Ascending aorta (tissue), 2 donors: ENCODE measurements at places on chromosomes 13 and 19.

- peaks cover 2% of the 10 kb centered on the region for H3K36me3 ChIP-seq
- no peak overlapping the region for H3K27ac ChIP-seq
- H3K27me3 ChIP-seq, result no peaks in the 10 kb centered on the region
- no peaks in the 10 kb centered on the region for H3K4me1 ChIP-seq
- H3K4me3 ChIP-seq, result no peak overlapping the region
Observed at GRCh38 chr19:21934131-21934530, 76.6 kb downstream of the ZNF208 start.

DNA sequence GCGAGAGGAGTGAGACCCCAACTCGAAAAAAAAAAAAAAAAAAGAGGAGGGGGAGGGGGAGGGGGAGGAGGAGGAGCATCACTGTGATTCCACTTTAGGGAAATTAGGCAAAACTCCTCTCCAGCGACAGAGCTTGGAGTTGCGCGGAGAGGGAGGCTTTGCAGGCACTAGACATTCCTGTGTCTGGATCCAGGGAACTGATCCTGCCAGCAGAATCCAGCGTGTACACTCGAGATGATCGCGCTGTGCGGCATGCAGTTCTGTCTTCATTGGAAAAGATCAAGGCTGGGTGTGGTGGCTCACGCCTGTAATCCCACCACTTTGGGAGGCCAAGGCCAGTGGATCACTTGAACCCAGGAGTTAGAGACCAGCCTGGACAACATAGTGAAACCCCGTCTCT, 29.6 kb upstream of the KLF2 start:
- DNase-seq, result no peak
- H3K27ac ChIP-seq, result peak overlapping the region; percentile 97
- no peak overlapping the region for H3K4me3 ChIP-seq
- peaks cover 8% of the 10 kb centered on the region for H3K4me1 ChIP-seq

DNA sequence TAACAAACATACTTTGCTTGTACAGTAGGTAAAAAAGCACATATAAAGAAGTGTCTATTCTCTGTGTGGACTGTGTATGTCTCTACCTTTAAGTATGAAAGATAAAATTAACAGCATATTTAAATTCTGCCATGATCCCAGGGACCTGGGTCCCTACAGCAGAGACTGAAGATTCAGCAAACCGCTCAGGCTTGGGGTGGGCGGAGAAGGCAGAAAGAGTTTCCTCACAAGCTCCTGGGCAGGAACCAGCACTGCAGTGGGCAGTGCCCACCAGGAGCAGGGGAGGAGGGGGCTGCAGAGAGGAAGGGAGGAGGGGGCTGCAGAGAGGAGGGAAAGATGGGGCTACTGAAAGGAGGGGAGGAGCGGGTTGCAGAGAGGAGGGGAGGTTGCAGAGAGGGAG, 44.6 kb upstream of the GRTP1 start:
- no peak overlapping the region for H3K4me3 ChIP-seq
- DNase-seq, result no peak
- H3K36me3 ChIP-seq, result peaks cover 17% of the 10 kb centered on the region
- no peak overlapping the region for H3K27ac ChIP-seq
- H3K27me3 ChIP-seq, result no peaks in the 10 kb centered on the region
- H3K4me1 ChIP-seq, result peaks cover 9% of the 10 kb centered on the region

DNA sequence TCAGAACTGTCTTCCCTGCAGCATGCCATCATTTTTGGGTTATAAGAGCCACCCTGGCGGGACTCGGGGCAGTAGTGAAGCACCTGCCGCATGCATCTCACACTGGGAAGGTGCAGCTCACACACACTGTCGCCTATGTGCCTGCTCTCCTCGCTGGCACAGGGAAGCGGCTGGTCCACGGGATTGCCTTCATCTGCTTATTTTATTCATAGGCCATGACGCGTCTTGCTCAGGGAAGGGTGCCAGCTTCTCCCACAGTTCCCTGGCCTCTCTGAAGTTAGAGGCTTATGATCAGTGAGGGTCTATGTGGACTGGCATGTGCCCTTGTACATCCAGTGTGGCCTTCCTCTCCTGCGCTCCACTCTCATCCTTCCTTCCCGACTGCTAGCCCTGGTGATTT, 150.0 kb downstream of the KLF12 start:
- H3K36me3 ChIP-seq, result no peaks in the 10 kb centered on the region
- H3K27me3 ChIP-seq, result no peaks in the 10 kb centered on the region

GRCh38 chr19:54630782-54631181, 498 bp downstream of the LILRB1 start:
- no peak for DNase-seq
- H3K27me3 ChIP-seq, result no peaks in the 10 kb centered on the region
- no peaks in the 10 kb centered on the region for H3K4me1 ChIP-seq
- H3K4me3 ChIP-seq, result no peak overlapping the region

DNA sequence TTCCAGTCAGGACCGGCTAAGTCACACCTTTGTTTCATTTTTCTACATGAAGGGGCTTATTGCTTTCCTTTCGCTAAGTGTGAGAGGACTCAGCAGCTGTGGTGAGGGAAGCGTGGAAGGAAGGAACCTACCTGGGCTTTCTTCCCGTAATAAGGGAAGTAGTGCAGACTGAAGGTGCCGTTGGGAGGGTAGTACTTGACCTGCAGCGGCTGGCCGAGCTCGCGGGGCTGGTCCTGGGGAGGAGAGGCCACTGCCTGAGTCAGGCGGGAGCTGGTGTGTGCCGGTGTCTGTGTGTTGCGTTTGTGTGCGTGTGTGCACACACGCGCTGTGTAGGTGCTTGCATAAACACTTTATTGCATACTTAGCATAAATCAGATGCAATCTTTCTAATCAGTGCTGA, 7.7 kb downstream of the ATP4B start:
- H3K4me3 ChIP-seq, result no peak overlapping the region
- H3K36me3 ChIP-seq, result no peaks in the 10 kb centered on the region
- H3K4me1 ChIP-seq, result peaks cover 4% of the 10 kb centered on the region
- no peaks in the 10 kb centered on the region for H3K27me3 ChIP-seq
- no peak overlapping the region for H3K27ac ChIP-seq

DNA sequence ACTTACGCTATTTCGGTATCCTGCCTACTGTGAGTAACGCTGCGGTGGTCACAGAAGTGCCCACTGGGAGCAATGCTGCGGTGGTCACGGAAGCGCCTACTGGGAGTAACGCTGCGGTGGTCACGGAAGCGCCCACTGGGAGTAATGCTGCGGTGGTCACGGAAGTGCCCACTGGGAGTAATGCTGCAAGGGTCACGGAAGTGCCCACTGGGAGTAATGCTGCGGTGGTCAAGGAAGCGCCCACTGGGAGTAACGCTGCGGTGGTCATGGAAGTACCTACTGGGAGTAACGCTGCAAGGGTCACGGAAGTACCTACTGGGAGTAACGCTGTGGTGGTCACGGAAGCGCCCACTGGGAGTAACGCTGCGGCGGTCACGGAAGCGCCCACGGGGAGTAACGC, 52.1 kb upstream of the SOX1 start:
- no peak overlapping the region for H3K27ac ChIP-seq
- H3K4me3 ChIP-seq, result no peak overlapping the region
- no peaks in the 10 kb centered on the region for H3K4me1 ChIP-seq
- no peaks in the 10 kb centered on the region for H3K27me3 ChIP-seq
- H3K36me3 ChIP-seq, result no peaks in the 10 kb centered on the region

- peaks cover 23% of the 10 kb centered on the region for H3K36me3 ChIP-seq
- no peaks in the 10 kb centered on the region for H3K27me3 ChIP-seq
- H3K27ac ChIP-seq, result no peak overlapping the region
- no peak for DNase-seq
- H3K4me1 ChIP-seq, result no peaks in the 10 kb centered on the region
- no peak overlapping the region for H3K4me3 ChIP-seq
Observed at GRCh38 chr19:58429745-58430144, 10.2 kb downstream of the ZNF132 start.

DNA sequence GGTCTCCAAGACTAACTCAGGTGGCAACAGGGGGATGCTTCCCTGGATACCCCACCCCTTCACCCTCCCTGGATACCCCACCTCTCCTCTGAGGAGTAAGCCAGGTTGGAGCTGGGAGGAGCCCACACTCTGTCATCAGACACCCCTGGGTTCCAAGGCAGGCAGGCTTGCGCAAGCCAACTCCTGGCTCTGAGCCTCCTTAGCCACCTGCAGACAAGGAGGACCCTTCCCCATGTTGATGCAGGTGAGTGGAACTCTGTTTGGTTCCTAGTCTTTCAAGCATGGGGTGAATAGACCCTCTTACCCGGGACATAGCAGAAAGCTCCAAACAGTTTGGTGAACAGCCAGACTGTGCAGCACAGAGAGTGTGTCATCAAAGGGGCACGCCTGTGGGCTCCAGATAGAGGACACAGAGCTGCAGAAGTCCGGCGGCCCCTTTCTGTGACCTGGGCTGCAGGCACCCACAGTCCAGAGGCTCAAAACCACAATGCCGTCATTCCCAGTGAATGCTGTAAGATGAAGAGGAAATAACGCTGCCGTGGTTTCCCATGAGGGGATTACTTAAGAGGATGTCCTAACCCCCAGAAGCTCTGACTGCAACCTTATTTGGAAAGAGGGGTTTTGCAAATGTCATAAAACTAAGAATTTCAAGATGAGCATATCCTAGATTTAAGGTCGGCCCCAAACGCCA, 12.1 kb upstream of the HAS1 start:
- DNase-seq, result peak; percentile 45
- no peaks in the 10 kb centered on the region for H3K27me3 ChIP-seq
- no peak overlapping the region for H3K4me3 ChIP-seq
- no peaks in the 10 kb centered on the region for H3K4me1 ChIP-seq
- H3K36me3 ChIP-seq, result no peaks in the 10 kb centered on the region
- no peak overlapping the region for H3K27ac ChIP-seq

DNA sequence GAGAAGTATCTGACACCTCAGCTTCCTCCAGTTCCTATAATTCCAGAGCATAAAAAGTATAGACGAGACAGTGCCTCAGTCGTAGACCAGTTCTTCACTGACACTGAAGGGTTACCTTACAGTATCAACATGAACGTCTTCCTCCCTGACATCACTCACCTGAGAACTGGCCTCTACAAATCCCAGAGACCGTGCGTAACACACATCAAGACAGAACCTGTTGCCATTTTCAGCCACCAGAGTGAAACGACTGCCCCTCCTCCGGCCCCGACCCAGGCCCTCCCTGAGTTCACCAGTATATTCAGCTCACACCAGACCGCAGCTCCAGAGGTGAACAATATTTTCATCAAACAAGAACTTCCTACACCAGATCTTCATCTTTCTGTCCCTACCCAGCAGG, 3.1 kb downstream of the KLF5 start:
- no peaks in the 10 kb centered on the region for H3K27me3 ChIP-seq
- DNase-seq, result no peak
- no peaks in the 10 kb centered on the region for H3K36me3 ChIP-seq
- H3K4me3 ChIP-seq, result no peak overlapping the region
